ENCODE measurements at places on chromosomes 12 and 14.

- no peak for DNase-seq
These were observed 38.9 kb downstream of the DMAC2L start for GRCh38 chr14:50350975-50351374.

- no peak for DNase-seq
These were observed 139.4 kb downstream of the SLC15A4 start for GRCh38 chr12:128684352-128684751.

DNA sequence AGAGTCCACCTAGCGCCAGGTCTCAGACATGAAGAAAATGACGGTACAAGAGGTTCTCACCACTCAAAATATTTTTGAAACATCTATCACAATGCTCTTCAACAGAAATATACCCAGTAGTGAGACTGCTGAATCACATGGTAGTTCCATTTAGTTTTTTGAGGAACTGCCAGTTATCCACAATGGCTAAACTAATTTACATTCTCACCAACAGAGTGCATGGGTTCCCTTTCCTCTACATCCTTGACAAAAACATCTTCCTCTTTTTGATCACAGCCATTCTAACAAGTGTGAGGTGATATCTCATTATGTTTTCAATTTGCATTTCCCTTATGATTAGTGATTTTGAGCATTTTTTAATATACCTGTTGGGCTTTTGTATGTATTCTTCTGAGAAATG, 5.7 kb upstream of the GPR65 start:
- no peak for DNase-seq

- no peak for DNase-seq
These were observed 8.8 kb downstream of the VRK1 start for GRCh38 chr14:96805956-96806355.

- DNase-seq: peak; percentile 33
These were observed 30.9 kb upstream of the EMP1 start for GRCh38 chr12:13165617-13166041.

GRCh38 chr14:104100171-104101085, 14.9 kb downstream of the ASPG start:
- DNase-seq: no peak

GRCh38 chr12:3197131-3197818, 120.1 kb downstream of the TSPAN9 start:
- DNase-seq: no peak

DNA sequence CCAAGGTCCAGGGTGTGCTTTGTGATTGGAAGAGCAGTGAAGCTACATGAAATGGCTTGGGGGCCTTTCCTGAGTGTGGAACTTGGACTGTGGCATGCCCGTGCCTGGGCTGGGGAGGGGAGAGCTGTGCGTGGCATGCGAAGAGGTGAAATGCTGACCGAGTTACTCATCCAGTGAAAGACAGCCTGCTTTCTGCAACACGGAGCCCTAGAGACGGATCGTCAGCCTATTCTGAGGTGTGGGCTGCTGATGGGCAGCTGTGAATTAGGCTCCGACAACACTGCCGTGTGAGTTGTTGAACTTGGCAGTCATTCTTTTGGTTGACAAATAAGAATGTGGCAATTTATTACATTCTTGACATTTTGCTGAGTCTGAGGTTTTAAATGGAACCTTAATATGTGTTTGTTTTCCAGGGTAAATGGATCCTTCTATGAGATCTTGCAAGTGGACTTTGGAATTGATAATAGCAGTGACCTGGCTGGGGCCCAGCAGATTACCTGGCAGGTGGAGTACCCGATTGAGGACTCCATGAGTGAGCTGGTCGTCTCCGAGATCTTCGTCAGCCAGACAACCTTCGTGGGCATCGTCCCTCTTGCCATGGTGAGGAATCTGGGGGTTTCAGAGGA, 453.9 kb downstream of the AACS start:
- no peak for DNase-seq

DNA sequence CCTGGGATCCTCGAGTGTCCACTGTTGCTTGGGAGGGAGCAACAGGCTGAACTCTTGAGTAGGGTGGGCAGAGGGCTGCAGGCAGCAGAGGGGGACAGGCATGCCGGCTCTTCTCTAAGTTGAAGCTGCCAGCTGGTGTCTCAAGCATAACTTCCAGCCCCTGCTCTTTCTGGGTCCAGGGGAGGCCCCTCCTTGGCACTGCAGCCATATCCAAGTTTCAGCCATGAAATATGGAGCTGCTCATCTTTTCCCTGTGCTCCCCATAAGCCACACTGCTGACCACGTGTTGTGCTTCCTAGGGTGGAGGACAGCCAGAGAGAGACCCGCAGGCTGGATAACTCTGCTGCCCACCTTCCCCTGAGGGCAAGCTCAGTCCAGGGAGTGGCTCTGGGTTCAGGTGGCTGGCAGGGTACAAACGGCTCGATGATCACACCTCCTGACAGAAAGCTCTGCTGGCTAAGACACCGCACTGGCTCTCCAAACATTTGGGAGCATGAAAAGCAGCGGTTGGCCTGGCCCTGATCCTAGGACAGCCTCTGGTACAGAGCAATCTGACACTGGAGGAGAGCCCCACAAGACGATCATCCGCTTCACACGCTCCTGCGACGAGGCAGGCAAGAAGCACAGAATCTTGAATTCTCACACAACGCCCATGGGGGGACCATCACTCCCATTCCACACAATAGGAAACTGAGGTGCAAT, 79.6 kb downstream of the PITPNM2 start:
- DNase-seq: no peak

DNA sequence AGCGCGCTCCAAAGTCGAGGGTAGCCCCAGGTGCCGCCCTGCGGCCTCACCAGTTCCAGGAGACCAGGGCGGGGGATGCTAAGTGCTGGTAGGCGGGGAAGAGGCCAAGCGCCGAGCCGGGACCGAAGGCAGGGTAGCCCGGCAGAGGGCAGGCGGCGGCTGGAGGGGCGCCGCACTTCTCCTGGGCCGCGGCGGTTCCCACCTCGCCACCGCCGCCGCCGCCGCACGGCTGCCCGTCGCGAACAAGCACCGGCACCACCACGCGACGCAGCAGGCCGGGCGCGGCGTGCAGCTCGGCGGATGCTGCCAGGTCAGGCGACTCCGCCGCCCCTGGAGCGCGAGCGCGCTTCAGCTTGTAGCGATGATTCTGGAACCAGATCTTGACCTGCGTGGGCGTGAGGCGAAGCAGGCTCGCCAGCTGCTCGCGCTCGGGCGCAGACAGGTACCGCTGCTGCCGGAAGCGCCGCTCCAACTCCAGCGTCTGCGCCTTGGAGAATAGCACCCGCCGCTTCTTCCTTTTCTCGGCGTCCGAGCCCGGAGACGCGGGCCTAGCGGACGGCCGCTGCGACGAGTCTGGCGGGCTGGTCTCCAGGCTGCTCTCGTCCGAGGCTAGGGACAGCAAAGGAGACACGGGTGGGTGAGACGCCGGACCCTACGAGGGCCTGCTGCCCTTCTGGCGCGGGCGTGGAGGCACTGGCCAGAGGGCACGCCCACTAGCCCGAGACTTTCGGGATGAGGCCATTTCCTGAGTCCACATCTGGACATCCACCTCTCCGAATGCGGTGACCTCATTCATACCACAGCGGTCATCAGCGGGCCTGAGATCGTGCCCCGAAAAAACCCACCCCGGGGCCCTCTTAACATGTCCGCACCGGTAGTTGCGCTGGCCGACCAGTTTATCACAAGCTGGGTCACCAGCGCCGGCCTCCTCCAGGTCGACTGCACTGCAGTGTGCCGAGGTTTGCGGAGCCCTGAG, 1.3 kb downstream of the NKX2-8 start:
- DNase-seq: no peak

Measured in activated CD4-positive, alpha-beta T cell treated with anti-CD3 and anti-CD28 coated beads, Interleukin-2, amount 50 U/mL, for 24 hours (primary cell).